Inflammatory macrophage (primary cell): ENCODE measurements at places on chromosomes 2 and 18.

GRCh38 chr2:99187011-99187410, 6.0 kb downstream of the MRPL30 start:
- DNase-seq: no peak

GRCh38 chr18:4144201-4144600, 310.9 kb downstream of the DLGAP1 start:
- no peak for DNase-seq

- DNase-seq: no peak
Measured at GRCh38 chr2:30148850-30149249, 2.0 kb downstream of the YPEL5 start.

GRCh38 chr2:60837123-60837522, 44.3 kb upstream of the REL start:
- peak; percentile 21 for DNase-seq

DNA sequence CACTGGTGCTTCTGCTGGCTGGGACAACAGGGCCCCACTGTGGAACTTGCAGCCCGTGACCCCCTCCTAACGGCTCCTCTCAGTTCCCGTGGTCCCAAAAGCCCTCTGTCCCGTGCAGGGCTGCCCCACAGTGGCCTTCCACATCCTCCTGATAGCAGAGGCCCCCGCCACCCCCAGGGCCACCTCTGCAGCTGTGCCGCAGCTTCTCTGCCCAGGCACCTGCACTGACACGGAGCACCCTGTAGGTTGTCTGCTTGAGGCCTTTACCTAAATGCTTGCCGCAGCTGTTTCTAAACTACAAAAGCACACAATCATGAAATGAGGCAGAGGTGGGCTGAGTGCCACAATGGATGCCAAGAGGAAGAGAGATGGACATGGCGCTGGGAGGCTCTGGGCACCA, 13.5 kb upstream of the GRHL1 start:
- no peak for DNase-seq

GRCh38 chr18:25962176-25962575, 128.2 kb downstream of the SS18 start:
- no peak for DNase-seq

GRCh38 chr2:96734880-96735583, 4.8 kb downstream of the LMAN2L start:
- DNase-seq: no peak

DNA sequence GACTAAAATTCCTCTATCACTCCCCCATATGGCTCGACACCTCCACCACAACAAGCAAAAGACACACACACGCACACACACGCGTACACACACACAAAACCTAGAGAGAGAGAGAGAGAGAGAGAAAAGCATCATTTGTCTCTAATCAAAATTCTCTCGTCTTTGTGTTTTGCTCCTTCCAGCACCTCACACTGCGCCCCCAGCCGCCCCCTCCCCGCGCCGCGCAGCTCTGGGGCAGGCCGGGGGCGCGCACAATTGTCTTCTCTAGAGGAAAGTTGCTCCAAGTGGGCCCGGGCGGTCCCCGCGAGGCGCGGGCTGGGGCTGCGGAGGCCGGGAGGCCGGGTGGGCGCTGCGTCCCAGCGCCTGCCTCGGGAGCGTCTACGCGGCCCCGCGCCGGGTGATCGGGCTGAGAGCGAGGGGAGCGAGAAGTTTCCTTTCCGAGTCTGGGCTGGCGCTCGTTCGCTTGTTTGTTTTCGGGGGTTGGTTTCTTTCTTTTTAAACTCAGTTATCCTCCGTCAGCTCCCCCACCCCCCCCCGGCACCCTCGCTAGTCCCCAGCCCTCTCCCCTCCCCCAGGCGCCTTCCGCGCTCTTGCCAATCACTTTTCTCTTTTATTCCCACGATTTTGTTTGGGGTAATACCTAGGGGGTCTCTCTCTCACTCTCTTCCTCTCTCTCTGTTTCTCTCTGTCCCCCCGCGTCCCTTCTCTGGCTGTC, 4.1 kb downstream of the ZEB2 start:
- DNase-seq: peak; percentile 61

DNA sequence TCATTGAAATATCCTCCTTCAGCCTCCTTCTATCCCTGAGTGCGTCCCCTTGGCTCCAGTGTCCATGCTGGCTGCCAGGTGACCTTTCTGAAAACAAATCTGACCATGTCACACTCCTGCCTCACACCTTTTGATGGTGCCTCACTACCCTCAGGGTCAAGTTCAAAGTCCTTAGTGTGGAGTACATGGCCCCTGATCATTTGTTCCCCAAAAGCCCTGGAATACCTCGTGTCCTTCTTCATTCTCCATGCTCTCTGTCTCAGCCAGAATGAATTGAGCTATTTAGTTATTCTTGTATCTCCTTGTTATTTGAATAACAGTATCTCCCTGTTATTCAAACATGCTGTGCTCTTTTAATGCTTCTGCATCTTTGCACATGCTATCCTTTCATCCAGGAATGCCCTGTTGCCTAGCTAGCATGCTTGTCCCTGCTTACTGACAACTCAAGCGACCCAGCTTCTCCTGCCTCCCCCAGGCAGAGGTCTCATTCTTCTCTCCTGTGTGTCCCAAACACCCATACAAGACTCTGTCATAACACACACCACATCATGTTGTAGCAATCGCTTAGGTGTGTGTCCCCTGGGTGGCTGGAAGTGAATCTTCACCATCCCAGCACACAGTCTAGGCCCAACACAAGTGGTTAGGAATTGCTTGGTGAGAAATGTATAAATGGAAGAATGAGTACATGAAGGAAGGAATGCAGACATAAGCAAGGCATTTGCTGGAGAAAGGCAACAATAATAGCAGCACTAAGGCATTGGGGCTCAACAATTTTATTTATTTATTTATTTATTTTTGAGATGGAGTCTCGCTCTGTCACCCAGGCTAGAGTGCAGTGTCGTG, 144.0 kb downstream of the DDX1 start:
- no peak for DNase-seq

- no peak for DNase-seq
Measured at GRCh38 chr2:142944721-142945120, 67.3 kb downstream of the KYNU start.

DNA sequence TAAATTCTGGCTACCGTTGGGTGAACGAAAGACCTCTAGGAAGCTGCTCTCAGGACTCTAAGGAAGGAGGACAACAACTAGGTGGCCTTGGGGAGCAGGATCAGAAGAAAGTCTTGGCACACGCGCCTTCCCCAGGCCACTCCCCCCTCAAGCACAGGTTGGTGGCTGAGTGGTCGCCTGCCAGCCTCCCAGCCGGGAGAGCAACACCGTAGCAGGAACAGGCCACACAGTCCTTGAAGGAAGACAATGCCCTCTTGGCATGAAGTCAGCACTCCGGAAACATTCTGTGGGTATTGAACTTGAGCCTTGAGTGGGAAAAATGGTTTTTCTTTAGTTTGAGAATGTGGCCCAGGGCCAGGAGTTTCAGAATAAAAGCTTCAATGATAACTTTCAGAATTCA, 87.4 kb upstream of the AGAP1 start:
- no peak for DNase-seq

DNA sequence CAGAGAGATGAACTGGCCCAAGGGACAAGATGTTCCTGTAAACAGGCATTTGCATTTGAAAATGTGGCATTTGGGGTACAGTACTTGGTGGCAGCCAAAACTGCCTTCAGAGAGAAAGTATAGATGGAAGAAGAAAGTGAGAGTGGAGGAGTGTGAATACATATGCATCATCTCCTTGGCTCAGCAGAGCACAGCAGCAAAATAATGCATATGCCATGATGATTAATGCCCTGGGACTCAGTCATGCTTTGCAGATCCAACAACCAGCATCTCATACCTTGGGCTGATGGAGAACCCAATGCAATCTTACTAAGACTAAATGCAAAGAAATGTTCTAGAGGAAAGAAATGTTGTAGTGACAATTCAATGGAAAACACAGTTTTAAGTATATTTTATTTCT, 29.7 kb upstream of the CYTIP start:
- DNase-seq: no peak

GRCh38 chr2:72893594-72894319, 6.5 kb downstream of the SPR start:
- peak; percentile 70 for DNase-seq

GRCh38 chr2:241774419-241775222, 2.0 kb upstream of the GAL3ST2 start:
- no peak for DNase-seq

DNA sequence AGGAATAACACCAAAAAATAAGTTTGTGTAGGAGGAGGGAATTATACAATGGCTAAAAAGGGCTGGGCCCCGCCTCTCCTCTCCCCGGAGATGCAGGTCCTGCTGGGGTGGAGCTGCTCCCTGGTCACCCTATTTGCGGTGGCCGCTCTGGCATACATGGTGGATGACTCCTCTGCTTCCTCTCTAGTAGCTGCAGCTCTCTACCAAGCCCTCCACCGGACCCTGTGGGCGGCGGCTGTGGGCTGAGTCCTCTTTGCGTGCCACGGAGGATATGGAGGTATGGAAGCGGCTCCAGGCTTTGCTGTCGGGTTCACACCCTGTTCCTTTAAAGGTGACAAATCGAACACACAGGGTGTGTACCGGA, 77.1 kb upstream of the SEC11C start:
- DNase-seq: no peak

- DNase-seq: no peak
Measured at GRCh38 chr2:98921062-98921461, 15.0 kb downstream of the CRACDL start.

GRCh38 chr18:48422947-48423378, 13.8 kb upstream of the ZBTB7C start:
- DNase-seq: no peak

GRCh38 chr2:5539282-5540165, 152.7 kb upstream of the SOX11 start:
- no peak for DNase-seq

DNA sequence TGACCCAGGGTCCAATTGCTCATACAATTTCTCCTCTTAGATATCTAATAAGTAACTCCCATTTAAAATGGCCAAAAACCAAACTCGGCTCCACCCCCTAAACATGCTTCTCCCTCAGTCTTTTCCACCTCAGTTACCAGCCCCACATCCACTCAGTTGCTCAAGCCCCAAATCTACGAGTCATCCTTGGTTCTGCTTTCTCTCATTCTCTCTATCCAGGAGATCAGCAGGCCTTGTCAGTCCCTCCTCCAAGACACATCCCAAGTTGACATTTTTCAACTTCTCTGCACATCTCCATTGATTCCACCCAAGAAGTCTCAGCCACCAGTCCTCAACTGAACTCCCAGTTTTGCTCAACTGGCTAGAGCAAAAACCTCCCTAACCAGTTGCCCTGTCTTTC, 40.5 kb upstream of the RTN4 start:
- no peak for DNase-seq

DNA sequence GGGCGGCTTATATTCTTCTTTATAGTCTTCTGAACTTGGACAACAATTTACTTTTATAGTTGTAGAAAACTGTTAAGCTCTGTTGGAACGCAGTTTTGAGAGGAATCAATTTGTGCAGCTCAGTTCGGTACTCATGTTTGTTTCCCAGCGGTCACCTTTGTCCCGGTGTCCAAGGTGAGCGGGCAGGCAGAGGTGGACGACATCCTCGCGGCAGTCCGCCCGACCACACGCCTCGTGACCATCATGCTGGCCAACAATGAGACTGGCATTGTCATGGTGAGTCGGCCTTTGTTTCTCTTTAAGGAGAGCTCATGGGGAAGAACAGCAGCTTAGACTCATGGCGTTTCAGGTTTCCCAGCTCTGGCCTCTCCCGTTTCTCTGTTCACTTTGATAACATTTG, 18.6 kb upstream of the ESPNL start:
- no peak for DNase-seq

GRCh38 chr18:68707646-68708045, 7.3 kb downstream of the TMX3 start:
- no peak for DNase-seq

GRCh38 chr2:114218383-114218782, 224.1 kb upstream of the DPP10 start:
- DNase-seq: no peak

GRCh38 chr2:8549942-8550341, 131.9 kb upstream of the ID2 start:
- no peak for DNase-seq

GRCh38 chr2:176637486-176638166, 368.4 kb downstream of the MTX2 start:
- peak; percentile 32 for DNase-seq

- DNase-seq: no peak
Measured at GRCh38 chr2:134097740-134098139, 156.1 kb upstream of the MGAT5 start.

GRCh38 chr2:195319548-195320412, 337.2 kb upstream of the SLC39A10 start:
- DNase-seq: no peak

DNA sequence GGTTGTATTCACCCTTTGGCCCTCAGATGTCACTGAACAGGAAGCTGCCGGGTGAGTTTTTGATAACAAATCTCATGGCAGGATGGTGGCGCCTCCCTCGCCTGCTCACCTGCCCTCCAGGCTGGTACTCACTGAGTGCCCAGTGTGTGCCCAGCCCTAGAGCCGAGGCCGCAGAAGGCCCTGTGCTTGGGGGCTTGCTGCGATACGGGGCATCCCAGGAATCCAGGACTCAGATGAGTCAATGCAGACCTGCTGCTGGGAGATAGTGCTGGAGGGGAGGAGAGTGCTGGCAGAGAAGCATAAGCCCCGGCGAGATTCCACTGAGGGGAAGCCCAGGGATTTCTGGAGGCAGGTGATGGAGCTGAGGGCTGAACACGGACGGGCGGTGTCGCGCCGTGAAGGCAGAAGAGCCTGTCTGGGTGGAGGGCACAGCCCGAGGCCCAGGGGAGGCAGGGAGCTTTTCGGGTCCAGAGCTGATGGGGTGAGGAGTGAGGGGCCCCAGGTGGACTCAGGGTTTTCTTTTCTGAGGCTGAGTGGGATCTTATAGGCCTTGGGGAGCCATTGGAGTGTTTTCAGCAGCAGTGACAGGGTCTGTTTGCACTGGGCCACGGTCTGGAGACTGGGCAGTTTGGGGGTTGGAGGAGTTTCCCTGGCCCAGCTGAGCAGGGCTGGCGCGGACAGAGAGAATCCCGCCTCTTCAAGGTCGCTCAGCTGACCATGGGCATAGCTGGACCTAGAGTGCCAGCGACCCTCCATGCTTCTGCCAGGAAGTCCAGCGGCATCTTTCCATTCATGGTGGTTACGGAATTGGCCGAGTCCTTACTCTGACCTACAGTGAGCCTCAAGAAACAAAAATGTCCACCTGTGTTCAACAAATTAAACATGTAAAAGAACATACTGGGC, 35.5 kb downstream of the LDLRAD4 start:
- DNase-seq: no peak

- no peak for DNase-seq
Measured at GRCh38 chr2:113977660-113978523, 88.0 kb downstream of the ACTR3 start.
